Dermis blood vessel endothelial cell (primary cell): ENCODE measurements at places on chromosomes 2 and 18.

DNA sequence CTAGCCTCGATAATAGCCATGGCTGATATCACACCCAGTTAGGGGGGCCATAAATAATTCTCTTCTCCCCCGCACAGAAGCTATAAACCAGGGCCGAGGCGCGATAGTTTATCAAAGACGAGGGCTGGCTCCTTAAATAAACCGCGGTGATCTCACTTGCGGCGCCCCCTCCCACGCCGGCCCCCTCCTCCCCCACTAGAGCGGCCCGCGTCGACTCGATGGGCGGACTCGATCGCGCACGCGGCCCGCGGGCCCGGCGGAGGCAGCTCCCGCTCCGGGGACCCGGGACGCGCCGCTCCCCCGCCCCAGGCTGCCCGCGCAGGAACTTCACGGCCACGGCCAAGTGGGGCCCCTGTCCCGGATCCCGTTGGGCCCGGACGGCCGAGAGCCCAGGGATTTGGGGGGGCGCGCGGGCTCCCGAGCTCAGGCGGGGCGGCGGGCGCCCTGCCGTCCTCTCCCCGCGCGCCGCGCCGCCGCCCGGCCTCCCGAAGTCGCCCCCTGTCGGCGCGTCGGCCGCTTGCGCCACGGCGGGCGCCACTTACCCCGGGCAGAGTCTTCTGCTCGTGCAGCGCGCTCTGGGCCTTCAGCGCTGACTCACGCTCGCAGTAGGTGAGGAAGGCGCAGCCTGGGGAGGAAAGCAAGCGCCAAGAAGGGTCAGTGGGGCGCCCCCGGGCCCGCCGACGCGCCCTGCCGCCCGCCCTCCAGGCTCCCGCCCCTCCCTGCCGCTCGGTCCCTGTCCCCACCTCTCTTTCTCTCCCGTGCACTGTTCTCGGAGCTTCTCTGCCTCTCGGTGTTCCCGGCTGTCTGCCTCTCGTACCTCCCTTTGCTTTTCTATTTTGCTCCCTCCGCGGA lies 80.4 kb downstream of the CELF4 start:
- DNase-seq = peak; percentile 40

- no peak for DNase-seq
Measured at GRCh38 chr2:152558158-152558984, 158.9 kb downstream of the PRPF40A start.

- DNase-seq = no peak
Measured at GRCh38 chr2:9764153-9764778, 79.0 kb upstream of the TAF1B start.

DNA sequence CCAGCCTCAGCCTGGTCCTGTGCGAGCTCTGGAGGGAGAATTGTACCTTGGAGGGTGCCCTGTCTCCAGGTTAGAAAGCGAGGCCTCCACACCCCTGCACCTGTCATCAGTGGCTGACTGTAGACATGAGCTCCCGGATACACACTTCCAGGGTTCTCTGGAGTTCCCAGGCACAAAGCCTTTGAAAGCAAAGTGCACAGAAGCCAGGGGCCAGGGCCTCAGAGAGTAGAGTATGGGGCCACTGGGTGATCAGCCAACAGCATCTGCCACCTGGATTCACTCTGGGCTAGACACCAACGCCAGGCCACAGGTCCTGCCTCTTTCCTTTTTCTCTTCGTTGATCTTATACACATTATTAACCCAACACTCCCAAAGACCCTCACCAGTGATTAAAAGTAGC lies 239.4 kb upstream of the HDAC4 start:
- no peak for DNase-seq

GRCh38 chr2:119371111-119371510 lies 4.3 kb downstream of the DBI start:
- DNase-seq = no peak

DNA sequence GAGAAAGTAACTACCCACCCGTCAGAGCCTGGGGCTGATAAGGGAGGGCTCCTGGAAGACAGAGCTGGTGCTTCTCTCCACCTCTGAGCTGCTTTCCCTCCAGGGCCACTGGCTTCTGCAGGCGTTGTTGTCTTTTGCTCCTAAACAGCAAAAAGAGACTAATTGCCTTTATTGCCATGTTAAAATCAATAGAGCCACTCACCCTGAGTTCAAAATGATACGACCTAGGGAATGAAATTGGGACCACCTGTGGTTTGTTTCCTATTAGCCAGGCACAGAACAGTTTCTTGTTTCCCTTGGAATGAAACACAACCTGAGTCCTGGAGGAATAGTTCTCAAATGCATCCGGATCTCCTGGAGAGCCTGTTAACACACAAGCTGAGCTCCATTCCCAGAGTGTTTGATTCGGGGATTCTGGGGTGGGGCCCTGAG lies 45.8 kb downstream of the TCF7L1 start:
- DNase-seq = no peak

DNA sequence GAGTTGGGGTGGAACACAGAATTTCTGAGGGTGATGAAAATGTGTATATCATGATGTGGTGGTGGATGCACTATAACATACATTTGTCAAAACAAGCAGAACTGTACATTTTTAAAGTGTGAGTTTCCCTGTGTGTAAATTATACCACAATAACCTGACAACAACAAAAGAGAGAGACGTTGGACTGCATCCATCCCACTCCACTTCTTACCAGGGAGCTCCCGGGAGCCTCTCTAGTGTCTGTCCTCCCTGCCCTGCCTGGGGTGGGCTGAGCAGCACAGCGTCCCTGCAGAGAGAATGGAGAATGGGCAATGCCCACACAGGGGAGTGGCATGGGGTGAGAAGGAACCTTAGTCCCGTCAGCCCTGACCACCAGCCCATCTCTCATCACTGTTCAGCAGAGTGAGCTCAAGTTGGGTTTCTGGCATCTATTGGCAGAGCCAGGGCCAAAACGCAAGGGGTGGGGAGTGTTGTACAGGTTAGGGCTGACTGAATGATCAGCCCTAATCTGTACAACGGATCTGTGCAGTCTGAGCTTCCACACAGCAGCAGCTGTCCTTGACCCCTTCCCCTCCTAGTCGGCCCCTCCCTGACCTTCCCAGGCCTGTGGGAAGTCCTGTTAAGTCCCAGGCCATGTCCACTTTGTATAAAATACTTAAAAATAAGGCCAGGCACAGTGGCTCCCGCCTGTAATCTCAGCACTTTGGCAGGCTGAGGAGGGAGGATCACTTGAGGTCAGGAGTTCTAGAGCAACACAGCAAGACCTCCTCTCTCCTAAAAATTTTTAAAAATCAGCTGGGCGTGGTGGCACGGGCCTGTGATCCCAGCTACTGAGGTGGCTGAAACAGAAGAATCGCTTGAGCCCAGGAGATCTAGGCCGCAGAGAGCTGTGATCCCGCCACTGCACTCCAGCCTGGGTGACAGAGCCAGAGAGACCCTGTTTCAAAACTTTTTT lies 3.3 kb upstream of the PROC start:
- no peak for DNase-seq

DNA sequence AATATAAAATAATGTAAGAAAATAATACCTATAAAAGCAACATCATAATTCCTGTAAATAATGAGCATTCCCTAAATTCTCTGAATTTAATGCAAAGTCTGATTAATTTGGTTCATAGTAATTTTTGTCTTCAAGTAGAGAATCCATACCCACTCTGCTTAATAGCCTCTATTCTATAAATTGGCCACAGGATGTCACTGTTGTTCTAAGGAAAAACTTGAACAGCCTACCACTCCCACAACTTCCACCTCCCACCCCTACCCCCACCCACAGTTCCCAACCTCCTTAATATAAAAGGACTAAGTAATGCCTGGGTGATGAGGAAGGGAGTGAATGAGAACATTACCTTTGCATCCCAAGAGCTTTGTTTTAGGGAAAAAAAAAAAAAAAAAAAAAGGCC lies 27.2 kb upstream of the BBS5 start:
- DNase-seq = peak; percentile 69

DNA sequence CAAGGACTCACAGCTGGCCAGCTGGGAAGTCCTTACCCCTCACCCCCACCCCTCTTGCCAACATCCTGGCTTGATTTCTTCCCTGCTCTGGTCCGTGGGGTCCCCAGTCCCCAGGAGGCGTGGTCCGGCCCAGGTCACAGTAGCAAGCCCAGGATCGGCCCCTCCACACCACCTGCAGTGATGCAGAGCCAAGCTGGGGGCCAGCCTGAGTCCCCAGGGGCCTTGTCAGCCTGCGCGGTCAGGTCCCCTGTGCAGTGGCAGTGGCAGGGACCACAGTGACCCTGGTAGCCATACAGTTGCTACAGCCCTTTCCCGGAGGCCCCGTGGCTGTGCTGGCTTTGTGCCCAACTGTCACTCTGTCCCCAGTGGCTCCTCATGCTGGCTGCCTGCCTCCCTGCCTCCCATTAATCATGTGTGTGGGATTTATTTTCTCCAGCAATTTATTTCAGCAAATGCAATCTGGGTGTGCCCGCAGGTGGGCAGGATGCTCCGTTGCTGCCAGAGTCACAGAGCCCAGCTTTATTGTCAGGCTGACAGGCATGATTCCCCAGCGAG lies 8.8 kb upstream of the PRSS56 start:
- no peak for DNase-seq

- no peak for DNase-seq
Measured at GRCh38 chr18:47163241-47163640, 12.9 kb downstream of the IER3IP1 start.

GRCh38 chr2:26786207-26787028 lies 562 bp downstream of the CENPA start:
- peak; percentile 36 for DNase-seq

- peak; percentile 37 for DNase-seq
Measured at GRCh38 chr2:237475704-237476141, 11.3 kb upstream of the MLPH start.

DNA sequence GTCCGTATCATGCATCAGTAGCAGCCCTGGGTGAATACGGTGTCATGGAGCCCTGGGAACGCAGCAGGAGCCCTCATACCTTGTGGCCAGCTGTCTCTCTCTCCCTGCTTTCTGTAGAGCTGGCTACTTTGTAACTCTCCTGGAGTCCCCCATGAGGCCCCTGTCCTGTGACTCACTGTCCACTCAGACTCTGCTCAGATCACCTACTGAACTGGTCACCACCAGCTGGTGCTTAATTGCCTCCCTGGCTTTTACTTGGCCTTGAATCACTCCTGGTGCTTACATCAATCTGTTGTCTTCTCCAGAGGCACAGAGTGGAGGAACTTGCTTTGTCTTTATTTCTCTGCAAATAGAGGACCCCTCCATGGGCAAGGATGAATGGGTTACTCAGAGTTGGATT lies 172.7 kb downstream of the HRH4 start:
- no peak for DNase-seq

DNA sequence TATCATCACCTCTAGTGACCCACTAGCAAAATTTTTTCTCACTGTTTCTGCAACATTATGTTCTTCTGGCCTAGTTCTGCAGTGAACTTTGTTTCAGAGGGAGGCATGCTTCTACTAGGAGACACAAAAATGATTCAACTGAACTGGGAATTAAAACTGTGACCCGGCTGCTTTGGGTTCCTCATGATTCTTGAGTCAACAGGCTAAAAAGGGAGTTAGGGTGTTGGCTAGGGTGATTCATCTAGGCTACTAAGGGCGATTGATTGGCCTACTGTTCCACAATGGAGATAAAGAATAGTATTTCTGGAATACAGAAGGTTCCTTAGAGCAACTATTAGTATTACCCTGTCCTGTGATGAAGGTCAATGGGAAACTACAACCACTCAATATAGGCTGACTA lies 179.5 kb downstream of the PPP1R1C start:
- no peak for DNase-seq

DNA sequence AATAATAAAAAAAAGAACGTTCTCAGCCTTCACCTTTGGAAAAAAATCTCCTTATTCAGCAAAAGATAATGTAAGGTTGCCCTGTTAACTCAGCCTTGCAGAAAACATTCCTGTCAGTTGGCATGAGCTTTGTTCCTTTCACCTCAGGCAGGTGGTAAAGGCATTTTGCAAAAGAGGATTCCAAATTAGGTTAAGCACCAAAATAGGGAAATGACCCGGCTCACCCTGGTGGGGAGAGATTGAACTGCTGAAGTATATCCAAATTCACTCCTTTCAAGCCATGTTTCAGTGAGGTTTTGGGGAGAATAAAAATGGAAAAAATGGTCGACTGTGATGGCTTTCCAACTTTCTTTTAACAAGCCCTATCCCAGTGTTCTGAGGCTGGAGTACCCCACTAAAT lies 1988.8 kb upstream of the PIK3C3 start:
- DNase-seq = peak; percentile 26

GRCh38 chr2:154368153-154368552 lies 330.3 kb upstream of the KCNJ3 start:
- DNase-seq = no peak

- no peak for DNase-seq
Measured at GRCh38 chr2:218733171-218734021, 22.8 kb downstream of the TTLL4 start.

GRCh38 chr18:10265560-10266333 lies 188.7 kb upstream of the APCDD1 start:
- no peak for DNase-seq

DNA sequence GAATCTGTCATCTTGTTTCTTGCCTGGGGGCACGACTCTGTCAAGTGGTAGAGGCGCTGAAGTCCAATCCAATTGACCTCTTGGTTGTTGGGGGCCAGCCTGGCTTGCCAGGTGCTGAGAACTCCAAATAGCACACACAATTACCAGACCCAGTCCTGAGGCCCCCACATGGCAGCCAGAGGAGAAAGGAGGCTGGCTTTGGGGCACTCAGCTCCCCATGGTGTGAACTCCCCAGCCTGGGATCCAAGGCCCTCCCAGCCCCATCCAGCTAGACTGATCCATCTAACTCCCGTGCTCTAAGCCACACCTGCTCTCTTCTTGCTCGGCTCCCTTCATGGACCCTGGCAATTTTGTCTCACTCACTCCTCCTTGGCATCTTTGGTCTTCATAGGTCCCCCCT lies 170.0 kb downstream of the CELF4 start:
- DNase-seq = no peak

DNA sequence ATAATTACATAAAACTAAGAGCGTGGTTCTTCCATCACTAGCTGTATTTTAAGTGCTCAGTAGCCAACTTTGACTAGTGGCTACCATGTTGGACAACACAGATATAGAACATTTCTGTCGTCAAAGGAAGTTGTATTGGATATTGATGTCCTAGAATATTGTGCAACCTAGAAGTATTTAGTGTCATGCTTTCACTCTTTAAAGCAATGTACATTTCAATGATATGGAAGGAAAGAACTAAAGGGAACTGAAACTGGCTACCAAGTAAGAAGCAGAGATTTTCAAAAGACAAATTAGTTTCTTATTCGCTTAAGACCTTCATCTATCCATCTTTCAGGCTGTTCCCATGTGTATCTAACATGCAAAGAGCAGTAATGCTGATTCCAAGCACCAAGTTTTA lies 85.4 kb upstream of the EML6 start:
- no peak for DNase-seq

DNA sequence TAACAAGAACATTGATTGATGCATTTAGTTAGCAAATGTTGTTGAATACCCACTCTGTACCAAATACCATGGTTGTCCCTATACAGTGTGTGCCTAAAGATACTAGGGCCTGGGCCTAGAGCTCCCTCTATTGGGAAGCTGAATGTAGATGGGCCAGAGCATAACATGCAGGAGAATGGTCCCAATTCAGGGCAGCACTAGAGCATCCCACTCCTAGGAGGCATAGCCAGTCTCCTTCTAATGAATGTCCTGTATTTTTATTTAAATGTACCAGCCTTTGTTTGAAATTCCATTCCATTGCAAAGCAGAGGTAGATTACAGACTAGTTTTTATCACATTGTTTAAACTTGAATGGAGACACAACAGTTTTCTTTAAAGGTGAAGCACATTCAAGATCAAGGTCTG lies 90.6 kb downstream of the FEZ2 start:
- peak; percentile 74 for DNase-seq
